ENCODE measurements at places on chromosomes 12 and 14. TPM values are rescaled to one million over a fixed set of nuclear protein-coding genes. Genes with fewer than 3 reads are reported as not detected.

The SOAT2 gene
- not detected for total RNA-seq

DNA sequence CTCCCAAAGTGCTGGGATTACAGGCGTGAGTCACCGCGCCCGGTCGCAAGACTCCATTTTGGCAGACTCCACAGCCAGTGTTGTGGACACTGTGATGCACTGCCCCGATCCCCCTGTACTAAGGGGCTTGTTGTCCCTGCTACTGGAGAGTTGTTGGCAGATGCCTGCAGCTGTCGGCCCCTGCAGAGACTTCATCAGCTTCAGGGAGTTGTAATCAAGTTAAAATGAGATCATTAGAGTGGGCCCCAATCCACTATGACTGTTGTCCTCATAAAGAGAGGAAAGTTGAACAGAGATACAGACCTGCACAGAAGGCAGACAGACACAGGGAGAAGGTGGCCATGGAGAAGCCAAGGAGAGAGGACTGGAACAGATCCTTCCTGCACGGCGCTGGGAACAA, 23.7 kb upstream of the TUBA1A start:
- DNase-seq = no peak

DNA sequence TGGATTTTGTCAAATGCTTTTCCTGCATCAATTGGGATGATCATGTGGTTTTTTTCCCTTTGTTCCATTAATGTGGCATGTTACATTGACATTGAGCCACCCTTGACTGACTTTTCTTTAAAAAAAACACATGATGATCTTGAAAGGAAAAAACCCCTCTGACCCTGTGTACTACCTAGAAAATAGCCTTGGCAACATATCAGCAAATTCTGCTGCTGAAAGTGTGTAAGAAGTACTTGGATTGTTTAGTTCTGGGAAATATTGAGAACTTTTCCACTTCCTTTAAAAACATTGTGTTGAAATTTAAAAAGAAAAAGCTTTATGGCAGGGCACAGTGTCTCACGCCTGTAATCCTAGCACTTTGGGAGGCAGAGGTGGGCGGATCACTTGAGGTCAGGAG, 20.7 kb downstream of the ACACB start:
- no peak for DNase-seq

DNA sequence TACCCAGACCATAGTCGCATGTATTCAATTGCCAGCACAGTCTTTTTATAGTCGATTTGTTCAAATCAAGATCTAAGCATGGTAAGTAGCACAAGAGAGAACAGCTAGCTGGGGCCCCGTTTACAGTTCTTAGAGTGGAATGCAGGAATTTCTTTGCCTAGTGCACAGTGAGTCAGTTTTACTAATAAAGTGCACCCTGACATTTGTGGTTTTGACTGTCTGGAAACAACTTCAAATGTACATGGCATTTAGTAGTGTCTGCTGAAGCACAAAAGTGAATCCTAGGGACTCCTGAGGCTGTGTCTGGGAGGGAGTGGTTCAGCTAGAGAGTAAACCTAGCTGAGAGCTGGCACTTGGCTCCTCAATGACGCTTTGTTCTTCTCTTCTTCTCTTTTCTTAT, 64.9 kb downstream of the TMX1 start:
- peak; percentile 97 for DNase-seq

Measured in RPMI7951 (cell line).